ENCODE measurements at places on chromosomes 3 and 15. TPM values are rescaled to one million over a fixed set of nuclear protein-coding genes. Genes with fewer than 3 reads are reported as not detected.

DNA sequence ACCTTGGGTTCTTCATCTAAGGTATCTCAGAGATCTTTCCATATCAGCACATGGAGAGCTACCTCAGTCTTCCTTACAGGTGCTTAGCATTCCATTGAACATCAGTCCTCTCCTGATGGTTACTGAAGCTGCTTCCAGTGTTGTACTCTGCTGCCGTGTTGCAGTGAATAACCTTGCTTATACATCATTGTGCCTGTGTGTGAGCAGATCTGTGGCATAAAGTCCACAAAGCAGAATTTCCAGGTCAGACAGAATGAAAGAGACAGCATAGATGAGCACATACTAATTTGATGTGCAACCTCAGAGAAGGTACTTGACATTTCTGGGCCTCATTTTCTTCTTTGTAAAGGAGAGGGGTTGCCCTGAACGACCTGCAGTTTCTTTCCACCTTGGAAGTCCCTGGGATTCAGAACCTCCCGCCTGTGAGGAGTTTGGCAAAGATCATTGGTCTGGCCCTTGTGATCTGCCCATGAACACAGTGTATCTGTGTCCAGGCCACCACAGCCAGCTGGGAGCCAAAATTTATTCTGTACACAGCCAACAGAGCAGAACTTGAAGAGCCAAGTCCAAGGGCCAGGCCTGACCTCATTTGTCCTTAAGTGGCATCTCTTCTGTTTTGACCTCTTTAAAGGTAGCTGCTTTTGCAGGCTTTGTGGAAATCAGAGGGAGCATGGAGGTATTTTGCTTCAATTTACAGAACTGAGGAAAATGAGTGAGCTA, 57.2 kb upstream of the SLC7A14 start:
- H3K27me3 ChIP-seq, result no peaks in the 10 kb centered on the region
- peaks cover 9% of the 10 kb centered on the region for H3K4me1 ChIP-seq
- no peaks in the 10 kb centered on the region for H3K36me3 ChIP-seq
- H3K27ac ChIP-seq, result no peak overlapping the region

DNA sequence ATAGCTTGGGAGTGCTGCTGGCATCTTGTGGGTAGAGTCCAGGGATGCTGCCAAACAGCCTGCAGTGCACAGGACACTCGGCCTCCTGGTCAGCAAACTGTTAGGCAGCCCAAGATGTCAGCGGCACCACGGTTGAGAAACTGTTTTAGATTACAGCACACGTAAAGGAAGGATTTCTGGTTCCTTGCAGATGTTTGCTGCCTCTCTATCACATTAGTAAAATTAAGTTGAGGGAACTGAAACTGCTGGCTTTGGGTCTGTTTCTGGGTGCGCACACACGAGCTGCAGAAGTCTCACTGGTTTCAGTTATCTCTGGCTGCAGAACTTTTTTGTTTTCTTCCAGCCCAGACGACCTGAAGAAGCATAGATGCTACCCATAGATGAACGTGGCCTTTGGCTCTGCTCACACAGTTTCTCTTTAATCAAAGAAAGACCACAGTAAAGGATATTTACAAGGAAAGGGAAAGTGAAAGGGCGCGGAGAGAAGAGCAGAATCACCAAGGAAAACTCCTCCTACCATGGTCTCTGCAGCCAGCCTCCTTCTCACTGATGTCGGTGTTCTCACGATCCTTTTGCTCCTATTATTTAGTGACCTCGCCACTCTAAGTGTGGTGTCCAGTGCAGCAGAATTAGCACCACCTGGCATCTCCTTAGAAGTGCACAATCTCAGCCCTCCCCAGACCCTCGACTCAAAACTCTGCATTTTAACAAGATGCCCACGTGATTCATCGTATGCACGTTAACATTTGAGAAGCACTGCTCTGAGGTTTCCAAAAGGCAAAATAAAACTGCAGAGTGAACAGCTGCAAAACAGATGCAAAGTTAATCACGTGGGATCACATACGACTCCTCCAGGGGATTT, 50.6 kb upstream of the AKAP13 start:
- H3K36me3 ChIP-seq, result no peaks in the 10 kb centered on the region
- H3K4me1 ChIP-seq, result peaks cover 13% of the 10 kb centered on the region
- DNase-seq, result no peak

DNA sequence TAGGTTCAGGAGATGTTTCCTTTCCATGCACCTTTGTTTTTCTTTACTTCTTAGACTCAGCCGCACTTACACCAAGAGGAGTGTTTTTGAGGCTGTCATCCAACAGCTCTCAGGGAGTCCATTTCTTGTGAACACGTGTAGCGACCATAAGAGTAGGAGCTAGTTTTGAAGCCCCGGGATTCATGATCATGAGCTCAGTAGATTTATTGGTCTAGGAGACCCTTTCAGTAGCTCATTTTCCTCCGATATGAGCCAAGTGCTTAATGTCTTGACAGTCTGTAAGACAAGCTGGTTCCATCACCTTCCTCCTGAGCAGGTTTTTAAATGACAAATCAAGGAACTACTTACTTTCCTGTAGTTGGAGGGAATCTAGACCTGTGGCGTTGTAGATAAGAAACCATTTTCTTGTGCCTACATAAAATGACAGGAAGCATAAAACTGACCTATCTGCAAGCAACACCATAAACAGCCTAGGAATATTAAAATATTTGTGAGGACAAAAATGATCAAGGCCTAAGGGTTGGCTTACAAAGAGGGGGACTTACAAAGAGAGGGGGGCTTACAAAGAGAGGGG, 172.6 kb upstream of the BHLHE40 start:
- H3K27me3 ChIP-seq, result no peaks in the 10 kb centered on the region
- H3K27ac ChIP-seq, result no peak overlapping the region
- H3K4me1 ChIP-seq, result no peaks in the 10 kb centered on the region

DNA sequence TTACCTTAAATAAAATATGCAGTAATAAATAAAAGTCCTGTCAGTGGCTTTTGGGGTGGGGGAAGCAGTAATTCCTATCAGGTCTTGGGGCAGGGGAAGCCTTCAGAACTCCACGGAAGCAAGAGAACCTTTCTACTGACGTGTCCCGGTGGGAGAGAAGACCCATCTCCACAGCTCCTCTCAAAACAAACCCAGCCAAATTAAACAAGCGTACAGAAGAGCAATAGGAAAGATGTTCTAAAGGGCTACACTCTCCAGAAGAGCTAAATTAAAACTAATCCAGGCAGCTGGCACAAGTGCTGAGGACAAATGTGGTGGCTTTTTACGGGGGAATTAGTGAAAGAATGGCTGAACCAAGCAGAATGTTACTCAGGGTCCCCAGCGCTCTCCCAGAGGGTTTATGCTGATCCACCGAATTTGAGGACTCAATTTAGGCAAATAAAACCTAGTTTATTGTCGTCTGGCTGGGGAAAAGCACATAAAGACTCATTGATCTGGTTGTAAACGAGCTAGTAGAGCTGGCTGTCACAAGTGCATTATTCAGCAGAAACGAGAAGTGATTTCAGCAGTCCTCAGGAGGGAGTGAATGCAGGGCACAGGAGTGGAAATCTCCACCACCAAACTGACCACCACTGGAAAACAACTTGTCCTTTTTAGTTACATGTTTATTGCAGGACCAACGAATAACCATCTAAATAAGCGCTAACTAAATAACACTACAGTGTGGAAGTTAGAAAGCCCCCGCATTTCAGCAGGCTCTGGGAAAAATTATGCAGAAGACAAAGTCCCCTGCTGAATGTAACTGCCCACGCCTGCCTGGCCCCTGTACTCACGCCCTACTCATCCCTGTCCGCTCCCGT, 13.5 kb downstream of the BFSP2 start:
- no peak overlapping the region for H3K4me3 ChIP-seq
- peaks cover 6% of the 10 kb centered on the region for H3K4me1 ChIP-seq
- H3K27ac ChIP-seq, result peak overlapping the region; percentile 79
- DNase-seq, result peak; percentile 17

- no peak overlapping the region for H3K4me3 ChIP-seq
- no peak overlapping the region for H3K27ac ChIP-seq
- H3K4me1 ChIP-seq, result no peaks in the 10 kb centered on the region
- H3K27me3 ChIP-seq, result no peaks in the 10 kb centered on the region
- no peaks in the 10 kb centered on the region for H3K36me3 ChIP-seq
Observed at GRCh38 chr3:11221818-11222415, 50.3 kb upstream of the ATG7 start.

- no peaks in the 10 kb centered on the region for H3K36me3 ChIP-seq
- H3K27me3 ChIP-seq, result no peaks in the 10 kb centered on the region
- no peak overlapping the region for H3K4me3 ChIP-seq
- peak overlapping the region; percentile 71 for H3K27ac ChIP-seq
Observed at GRCh38 chr3:144127700-144128099, 156.1 kb downstream of the DIPK2A start.

DNA sequence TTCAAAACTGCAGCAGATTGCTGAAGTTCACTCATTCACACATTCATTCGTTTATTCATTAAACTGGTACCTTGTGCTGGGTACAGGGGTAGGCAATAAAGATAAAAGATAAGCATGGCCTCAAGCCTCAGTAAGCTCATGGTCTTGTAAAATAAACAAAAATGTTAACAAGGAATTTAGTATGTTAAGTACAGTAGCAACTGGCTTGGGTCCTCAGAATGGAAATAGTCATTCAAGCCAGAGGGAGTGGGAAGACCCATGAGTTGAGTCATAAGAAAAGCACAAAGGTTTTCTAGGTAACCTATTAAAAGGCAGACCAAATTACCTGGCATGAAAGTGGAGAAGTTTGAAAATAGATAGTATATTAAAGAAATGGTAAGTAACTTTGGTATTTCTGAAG, 163.3 kb downstream of the CDIN1 start:
- no peaks in the 10 kb centered on the region for H3K36me3 ChIP-seq
- no peak for DNase-seq
- no peak overlapping the region for H3K27ac ChIP-seq
- no peaks in the 10 kb centered on the region for H3K4me1 ChIP-seq
- H3K4me3 ChIP-seq, result no peak overlapping the region

DNA sequence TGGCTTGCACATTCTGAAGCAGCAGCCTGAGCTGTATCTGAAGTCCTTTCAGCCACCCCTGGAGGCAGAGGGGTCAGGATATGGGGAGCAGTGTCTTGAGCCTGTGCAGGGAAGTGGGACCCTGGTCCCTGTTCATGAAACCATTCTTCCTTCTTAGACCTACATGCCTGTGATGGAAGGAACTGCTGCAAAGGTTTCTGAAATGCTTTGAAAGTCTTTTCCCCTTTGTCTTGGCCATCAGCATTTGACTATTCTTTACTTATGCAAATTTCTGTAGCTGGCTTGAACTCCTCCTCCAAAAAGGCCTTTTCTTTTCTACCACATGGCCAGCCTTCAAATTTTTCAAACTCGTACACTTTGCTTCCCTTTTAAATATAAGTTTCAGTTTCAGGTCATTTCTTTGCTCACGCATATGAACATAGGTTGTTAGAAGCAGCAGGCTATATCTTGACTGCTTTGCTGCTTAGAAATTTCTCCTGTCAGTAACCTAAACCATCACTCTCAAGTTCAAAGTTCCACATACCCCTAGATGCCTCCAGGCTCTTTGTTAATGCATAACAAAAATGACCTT, 62.3 kb downstream of the GALK2 start:
- peaks cover 6% of the 10 kb centered on the region for H3K4me1 ChIP-seq
- no peak overlapping the region for H3K27ac ChIP-seq
- no peaks in the 10 kb centered on the region for H3K36me3 ChIP-seq
- H3K27me3 ChIP-seq, result no peaks in the 10 kb centered on the region
- no peak overlapping the region for H3K4me3 ChIP-seq

GRCh38 chr3:118151164-118151563, 883.5 kb downstream of the IGSF11 start:
- no peaks in the 10 kb centered on the region for H3K4me1 ChIP-seq
- DNase-seq, result no peak
- H3K27ac ChIP-seq, result no peak overlapping the region
- H3K27me3 ChIP-seq, result no peaks in the 10 kb centered on the region

DNA sequence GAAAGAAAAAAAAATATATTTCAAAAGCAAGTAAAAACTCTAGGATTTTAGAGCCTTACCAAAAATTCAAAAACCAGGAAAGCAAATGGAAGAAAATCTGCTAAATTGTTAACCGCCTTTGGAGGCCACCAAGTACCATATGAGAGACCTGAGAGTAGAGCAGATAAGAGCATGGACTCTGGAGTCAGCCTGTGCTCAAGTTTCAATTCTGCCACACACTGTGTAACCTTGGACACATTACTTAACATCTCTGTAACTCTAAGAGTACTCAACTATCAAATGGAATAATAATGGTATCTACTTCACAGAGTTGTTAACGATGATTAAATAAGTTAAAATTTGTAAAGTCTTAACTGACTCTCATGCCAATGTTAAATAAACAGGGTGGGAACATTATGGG, 12.7 kb downstream of the RBSN start:
- no peak overlapping the region for H3K27ac ChIP-seq
- no peaks in the 10 kb centered on the region for H3K36me3 ChIP-seq
- no peak overlapping the region for H3K4me3 ChIP-seq
- no peaks in the 10 kb centered on the region for H3K4me1 ChIP-seq
- no peak for DNase-seq

- H3K27ac ChIP-seq, result no peak overlapping the region
- H3K36me3 ChIP-seq, result no peaks in the 10 kb centered on the region
- H3K4me3 ChIP-seq, result no peak overlapping the region
Observed at GRCh38 chr15:75030023-75030413, 6.6 kb downstream of the PPCDC start.

GRCh38 chr15:51403072-51403878, 61.8 kb downstream of the GLDN start:
- peaks cover 8% of the 10 kb centered on the region for H3K4me1 ChIP-seq
- no peaks in the 10 kb centered on the region for H3K36me3 ChIP-seq
- H3K27ac ChIP-seq, result no peak overlapping the region

Gene RUVBL1
- 110 TPM for total RNA-seq

Gene SERPINI2
- total RNA-seq, result not detected

Gene XIRP1
- not detected for total RNA-seq

Measured in neural progenitor cell (in vitro differentiated cells).